Activated CD4-positive, alpha-beta T cell treated with anti-CD3 and anti-CD28 coated beads for 4 hours (primary cell): ENCODE measurements at places on chromosomes 3 and 15.

- DNase-seq, result no peak
Observed at GRCh38 chr15:78197632-78198031, 36.7 kb downstream of the ACSBG1 start.

GRCh38 chr3:12916159-12916558 lies 74.8 kb upstream of the RPL32 start:
- DNase-seq, result no peak

GRCh38 chr3:30020380-30020779 lies 586.0 kb upstream of the TGFBR2 start:
- DNase-seq, result no peak

DNA sequence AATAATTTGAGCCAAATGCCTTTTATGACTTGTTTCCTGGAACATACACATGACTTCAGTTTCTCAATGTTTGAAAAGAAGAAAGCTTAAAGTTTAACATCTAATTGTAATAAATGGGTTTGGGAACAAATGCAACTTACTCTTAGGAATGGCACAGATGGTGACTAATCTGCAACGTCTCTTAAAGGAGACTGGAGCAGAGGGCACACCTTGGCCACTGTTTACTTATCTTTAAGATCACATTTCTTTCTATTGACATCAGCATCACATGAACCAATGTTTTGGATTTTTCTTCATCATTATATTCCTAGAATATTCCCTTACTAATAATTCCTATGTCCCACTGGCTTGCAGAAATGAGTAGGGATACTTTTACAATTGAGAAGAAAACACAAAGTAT lies 229.5 kb downstream of the CHL1 start:
- no peak for DNase-seq

DNA sequence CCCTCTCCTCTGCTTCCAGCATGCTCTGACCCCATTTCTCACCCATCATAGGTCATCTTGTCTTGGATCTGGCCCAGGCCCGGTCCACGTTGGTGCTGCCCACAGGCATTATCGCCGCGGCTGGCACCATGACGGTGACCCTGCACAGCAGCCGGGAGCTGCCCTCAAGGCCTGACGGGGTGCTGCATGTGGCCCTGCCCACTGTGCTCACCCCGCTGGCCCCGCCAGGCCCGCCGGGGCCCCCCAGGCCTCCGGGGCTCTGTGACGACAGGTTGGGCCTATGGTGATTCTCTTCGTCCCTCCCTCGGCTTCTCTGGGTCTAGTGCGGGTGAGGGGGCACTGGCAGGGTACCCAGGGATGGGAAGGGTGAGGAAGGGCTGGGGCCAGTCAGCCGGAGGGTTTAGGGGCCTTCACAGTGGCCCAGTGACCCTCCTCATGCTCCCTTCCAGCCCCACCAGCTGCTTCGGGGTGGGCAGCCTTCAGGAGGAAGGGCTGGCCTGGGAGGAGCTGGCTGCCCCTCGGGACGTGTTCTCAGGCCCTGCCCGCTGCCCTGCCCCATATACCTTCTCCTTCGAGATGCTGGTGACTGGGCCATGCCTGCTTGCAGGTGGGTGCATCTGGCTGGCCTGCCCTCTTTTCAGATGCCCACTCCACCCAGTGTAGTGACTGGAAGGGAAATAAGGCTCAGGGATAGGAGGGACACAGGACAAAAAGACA lies 3.9 kb downstream of the VWA5B2 start:
- no peak for DNase-seq

- no peak for DNase-seq
Observed at GRCh38 chr15:34905047-34905446, 64.5 kb downstream of the AQR start.

- no peak for DNase-seq
Observed at GRCh38 chr15:64209680-64210334, 47.0 kb upstream of the PPIB start.

- DNase-seq, result no peak
Observed at GRCh38 chr3:191628571-191628970, 167.6 kb downstream of the PYDC2 start.

DNA sequence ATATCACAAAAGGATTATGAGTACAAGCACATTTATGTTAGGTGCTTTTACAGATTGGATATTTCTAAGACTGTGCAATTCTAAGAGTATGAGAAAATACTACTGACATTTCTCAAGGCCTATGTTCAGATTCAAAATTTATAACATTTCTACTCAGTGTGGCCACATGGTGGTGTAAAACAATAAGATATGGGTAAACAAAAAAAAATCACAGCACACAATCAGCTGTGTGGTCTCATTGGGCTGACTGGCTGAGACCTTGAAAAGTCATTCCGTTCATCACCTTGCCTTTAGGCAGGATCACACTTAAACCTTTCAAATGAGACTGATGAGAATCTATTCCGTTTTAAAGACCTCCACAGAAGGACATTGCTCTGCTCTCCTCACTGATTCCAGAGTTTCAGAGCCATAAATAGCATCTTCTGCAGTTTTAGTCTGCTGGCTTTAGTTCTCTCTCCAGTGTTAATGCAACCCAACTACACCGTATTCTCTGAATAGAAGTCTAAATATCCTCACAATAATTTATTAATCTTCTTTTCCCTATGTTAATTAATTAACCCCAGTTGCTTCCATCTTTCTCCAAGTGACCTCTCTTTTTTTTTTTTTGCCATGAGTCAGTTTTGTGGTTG lies 158.2 kb downstream of the SPATA16 start:
- no peak for DNase-seq

- DNase-seq, result peak; percentile 58
Observed at GRCh38 chr3:179323197-179324110, 623 bp downstream of the ZNF639 start.

DNA sequence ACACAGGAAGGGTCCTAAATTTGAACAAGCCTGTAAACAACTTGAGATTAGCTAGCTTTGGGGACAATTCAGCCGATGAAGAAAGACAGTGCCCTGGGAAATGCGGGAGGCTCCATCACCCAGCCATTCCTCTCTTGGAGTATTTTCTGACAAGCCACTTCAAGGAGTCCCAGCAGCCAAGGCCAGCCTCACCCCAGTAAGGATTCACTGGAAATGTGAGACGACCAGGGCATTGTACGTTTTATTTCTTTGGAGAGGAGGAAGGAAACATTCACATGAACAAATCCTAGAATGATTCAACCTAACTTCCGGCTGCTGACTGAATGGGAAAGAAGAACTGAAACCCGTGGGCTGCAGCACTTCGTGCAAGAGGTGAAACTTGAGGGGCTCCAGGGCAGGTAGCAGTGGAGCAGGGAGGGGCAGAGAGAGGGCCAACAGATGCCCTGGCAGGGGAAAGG lies 116.4 kb upstream of the ARHGEF3 start:
- no peak for DNase-seq

GRCh38 chr15:70266412-70267121 lies 168.8 kb upstream of the TLE3 start:
- no peak for DNase-seq

GRCh38 chr3:110955301-110955880 lies 116.2 kb upstream of the NECTIN3 start:
- DNase-seq, result no peak

DNA sequence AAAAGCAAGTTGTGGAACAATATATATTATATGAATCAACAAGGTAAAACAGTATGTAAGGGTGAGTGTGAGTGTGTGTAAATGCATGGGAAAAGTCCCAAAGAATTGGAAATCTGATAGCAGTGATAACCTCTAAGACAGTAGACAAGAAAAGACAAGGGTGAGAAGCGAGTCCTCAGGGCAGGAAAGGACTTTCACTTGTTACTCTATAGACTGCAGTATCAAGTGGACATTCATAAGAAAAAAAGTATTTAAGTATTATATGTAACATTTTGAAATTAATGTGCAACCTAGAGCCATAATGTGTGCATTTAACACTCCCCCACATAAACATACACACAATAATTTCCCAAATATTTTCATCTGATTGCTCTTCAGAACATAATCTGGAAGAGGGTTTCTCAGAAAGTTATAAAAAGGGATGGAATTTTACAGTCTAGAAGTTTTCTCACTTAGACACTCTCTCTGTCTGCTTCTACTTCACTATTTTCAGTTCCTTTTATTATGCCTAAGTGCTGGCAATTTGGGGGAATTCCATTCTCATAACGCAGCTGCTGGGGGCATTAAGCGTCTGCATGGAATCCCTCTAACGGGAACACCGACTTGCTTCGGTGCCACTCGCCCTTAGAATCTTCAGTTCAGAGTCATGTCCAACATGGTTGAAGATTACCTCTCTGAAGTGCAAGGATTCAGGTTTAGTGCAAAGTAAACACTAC lies 50.0 kb upstream of the CDIN1 start:
- no peak for DNase-seq

DNA sequence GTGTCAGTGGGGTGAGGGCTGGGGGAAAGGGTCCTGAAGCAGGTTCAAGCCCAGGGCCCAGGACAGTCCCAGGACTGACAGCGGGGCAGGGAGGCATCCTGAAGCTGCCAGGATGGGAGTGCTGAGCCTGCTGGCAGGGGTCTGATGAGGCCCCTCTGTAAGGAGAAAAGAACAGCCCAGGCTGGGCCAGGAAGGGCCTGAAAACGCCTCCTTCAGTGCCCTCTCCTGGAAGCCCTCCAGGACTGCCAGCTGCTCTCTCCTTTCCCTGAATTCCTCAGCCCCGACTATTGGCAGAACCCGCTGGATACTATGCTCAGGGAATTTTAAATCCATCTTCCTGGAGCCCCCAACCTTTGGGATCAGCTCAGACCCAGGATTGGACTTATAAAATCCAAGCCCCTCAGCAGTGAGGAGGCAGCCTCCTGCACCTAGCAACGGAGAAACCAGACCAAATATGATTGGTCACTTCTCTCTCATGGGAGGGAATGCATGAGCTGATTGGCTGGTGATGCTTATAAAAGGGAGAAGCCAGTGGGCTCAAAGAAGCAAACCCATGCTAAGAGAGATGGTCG lies 203.5 kb upstream of the LINGO1 start:
- no peak for DNase-seq

- DNase-seq, result no peak
Observed at GRCh38 chr3:134075568-134075825, 45.8 kb upstream of the SLCO2A1 start.

GRCh38 chr3:194318511-194319161 lies 32.5 kb downstream of the CPN2 start:
- no peak for DNase-seq

GRCh38 chr3:23746441-23746840 lies 59.3 kb upstream of the UBE2E1 start:
- DNase-seq, result no peak

- no peak for DNase-seq
Observed at GRCh38 chr3:122058294-122058693, 3.1 kb downstream of the CD86 start.

DNA sequence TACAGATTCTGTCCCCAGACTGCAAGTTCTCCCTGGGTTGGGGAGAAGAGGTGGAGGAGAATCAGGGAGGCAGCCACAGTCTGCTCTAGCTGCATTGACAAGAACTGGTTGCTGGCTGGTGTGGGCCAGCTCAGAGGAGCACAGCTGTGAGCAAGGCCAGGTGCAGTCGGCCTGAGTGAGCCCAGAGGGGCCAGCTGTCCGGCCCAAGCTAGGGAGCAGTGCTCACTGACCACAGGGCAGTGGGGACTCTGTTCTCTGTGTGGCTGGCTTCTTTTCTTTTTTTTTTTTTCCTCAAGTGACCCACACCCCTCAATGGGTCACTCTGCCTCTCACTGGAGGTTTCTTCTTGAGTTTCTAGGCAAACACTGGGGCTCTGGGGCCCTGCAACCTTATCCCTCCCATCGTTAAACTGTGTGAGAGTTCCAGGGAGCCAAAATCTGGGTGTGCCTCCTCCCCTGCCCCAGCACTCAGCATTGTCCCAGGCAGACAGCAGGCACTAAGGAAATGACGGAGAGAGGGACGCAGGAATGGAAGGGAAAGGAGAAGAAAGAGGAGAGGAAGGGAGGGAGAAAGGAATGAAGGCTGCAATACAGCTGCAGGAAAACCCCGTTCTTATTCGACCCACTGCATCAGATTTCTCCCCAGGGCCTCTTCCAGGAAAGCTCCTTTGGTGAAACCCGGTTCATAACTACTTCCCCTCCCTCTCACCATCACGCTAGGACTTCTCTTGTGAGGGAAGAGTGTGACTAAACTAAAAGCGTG lies 37.7 kb upstream of the HES1 start:
- no peak for DNase-seq

- no peak for DNase-seq
Observed at GRCh38 chr3:128847666-128848370, 31.6 kb upstream of the ACAD9 start.

- DNase-seq, result no peak
Observed at GRCh38 chr3:155963570-155963969, 93.1 kb downstream of the GMPS start.

DNA sequence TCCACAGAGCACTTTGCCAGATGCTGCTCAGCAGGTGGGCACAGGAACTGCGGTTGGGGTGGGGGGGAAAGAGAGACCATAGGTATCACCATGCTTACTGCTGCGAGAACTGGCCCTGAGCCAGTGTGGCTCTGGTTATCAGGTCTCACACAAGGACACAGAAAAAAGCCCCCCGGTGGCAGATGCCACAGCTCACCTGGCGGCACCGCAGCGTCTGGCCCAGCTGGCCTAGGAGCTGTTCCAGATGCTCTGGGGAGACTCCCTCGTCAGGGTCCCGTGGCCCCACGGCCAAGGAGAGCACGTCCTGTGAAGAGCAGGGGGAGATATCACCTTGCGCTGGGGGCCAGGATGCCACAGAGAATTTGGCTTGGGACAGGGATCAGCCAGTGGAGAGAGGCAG lies 10.8 kb downstream of the CDAN1 start:
- DNase-seq, result no peak

GRCh38 chr15:62183130-62183529 lies 18.0 kb upstream of the C2CD4B start:
- no peak for DNase-seq

- DNase-seq, result no peak
Observed at GRCh38 chr3:192106543-192106942, 620.8 kb downstream of the FGF12 start.

DNA sequence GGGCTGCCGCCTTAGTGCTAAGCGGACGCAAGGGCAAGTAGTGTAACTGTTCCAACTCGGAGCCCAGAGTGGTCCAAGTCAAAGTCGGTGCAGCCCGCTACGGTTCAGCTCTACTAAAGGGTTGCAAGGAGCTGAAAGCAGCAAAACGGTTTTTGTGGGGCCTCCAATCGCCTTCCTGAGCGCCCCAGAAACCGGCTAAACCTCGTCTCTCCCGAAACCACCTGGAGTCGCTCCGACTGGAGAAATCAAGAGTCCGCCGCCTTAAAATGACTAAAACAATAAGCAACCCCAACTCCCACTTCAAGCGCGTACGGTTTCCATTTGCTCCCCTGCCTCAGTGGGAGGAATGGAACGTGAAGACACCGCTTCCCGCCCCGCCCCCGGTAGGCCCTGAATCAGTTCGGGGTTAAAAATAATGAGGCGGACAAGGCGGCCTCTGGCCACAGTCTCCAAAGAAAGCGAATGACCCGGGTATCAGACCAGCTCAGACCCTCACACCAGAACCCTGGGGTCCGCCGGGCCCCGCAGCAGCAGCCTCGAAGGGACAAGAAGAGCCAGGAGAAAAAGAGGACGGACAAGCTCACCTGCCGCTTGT lies 401 bp downstream of the SEC11A start:
- DNase-seq, result peak; percentile 34

- no peak for DNase-seq
Observed at GRCh38 chr3:77324105-77324504, 284.2 kb downstream of the ROBO2 start.
